A549 treated with CORT108297 at 1 μM for 4 hours (cell line): ENCODE measurements at places on chromosomes 3 and 15. TPM values are rescaled to one million over a fixed set of nuclear protein-coding genes. Genes with fewer than 3 reads are reported as not detected.

Gene C2CD4A
- total RNA-seq, result 0.05 to 0.11 TPM (median 0.07 TPM) in 5 replicates

Gene CIDEC
- total RNA-seq, result 7.1 to 13.3 TPM (median 10.2 TPM) in 5 replicates

Gene CFAP44
- 1.3 to 2.2 TPM (median 1.7 TPM) in 5 replicates for total RNA-seq

Gene C3orf22
- not detected in 5 replicates for total RNA-seq

Gene VEPH1
- total RNA-seq, result 0.13 to 0.18 TPM (median 0.16 TPM) in 4 of 5 replicates, not detected in the other

Gene NANOGP8
- total RNA-seq, result not detected in 5 replicates

Gene HGD
- 14.2 to 21.1 TPM (median 16.4 TPM) in 5 replicates for total RNA-seq
